ENCODE measurements at places on chromosomes 5 and 9. TPM values are rescaled to one million over a fixed set of nuclear protein-coding genes. Genes with fewer than 3 reads are reported as not detected.
A peak's percentile ranks its signal among the peaks of the same experiment; 100 is the strongest.

IRX2 gene
- not detected for total RNA-seq

GRCh38 chr5:53109443-53110127, at the start of gene MOCS2:
Gene MOCS2 (minus strand): TSS chr5:53109757. CDS start chr5:53107174, 2,583 bp downstream.
- peak; percentile 70 for DNase-seq
- peak within 1 kb of the TSS; percentile 93 for H3K4me3 ChIP-seq
- H3K27ac ChIP-seq = peak within 1 kb of the TSS; percentile 45

GRCh38 chr9:109264877-109265587, 55.8 kb downstream of the EPB41L4B start:
- DNase-seq = no peak
- no peaks in the 10 kb centered on the region for H3K4me1 ChIP-seq
- no peaks in the 10 kb centered on the region for H3K27me3 ChIP-seq
- H3K27ac ChIP-seq = no peak overlapping the region

DNA sequence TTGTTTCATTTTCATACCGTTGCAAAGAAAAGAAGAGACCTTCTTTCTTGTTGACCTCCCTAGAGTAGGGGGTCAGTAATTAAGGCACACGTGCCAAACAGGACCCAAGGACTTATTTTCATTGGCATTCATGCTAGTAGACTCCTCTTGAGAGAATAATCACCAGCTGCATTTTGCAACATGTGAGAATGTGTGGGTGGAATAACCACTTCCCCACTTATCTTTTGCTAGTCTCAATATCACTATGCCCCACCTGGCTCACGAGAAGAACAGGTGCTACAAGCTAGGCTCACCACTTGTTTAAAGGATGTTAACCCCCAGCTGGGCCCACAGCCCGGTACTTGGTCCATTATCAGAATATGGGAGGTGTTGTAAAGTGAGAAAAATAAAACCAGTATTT, 460.7 kb upstream of the MEF2C start:
- no peak overlapping the region for H3K27ac ChIP-seq
- DNase-seq = no peak
- no peaks in the 10 kb centered on the region for H3K36me3 ChIP-seq
- no peak overlapping the region for H3K4me3 ChIP-seq
- H3K27me3 ChIP-seq = no peaks in the 10 kb centered on the region

- no peak overlapping the region for H3K27ac ChIP-seq
Observed at GRCh38 chr5:72503888-72504491, 3.2 kb downstream of the ZNF366 start.

IL13 gene
- not detected for total RNA-seq

PRRX2 gene
- total RNA-seq = 25.5 TPM

PCDHA13 gene
- not detected for total RNA-seq

SCGB3A2 gene
- not detected for total RNA-seq

Data from HCT116 (cell line).